EH (cell line): ENCODE measurements at places on chromosomes 6 and 20.

DNA sequence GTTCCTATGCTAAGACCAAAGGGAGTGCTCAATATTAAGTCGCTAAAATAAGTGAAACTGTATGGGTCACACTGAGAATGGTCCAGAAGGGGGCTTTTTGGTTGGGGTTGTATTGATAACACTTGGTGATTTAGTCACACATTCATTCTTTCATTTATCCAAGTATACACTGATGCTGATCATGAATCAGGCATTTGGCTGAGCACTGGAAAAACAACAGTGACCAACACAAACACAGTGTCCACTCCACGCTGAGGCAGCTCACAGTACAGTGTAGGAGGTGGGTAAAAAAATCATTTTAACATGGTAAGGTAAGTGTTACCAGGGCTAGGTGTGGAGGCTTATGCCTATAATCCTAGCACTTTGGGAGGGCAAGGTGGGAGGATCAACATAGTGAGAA, 9.2 kb upstream of the FAM83C start:
- DNase-seq = no peak

GRCh38 chr20:17870086-17870740, 98.4 kb downstream of the SNX5 start:
- DNase-seq = peak; percentile 47

DNA sequence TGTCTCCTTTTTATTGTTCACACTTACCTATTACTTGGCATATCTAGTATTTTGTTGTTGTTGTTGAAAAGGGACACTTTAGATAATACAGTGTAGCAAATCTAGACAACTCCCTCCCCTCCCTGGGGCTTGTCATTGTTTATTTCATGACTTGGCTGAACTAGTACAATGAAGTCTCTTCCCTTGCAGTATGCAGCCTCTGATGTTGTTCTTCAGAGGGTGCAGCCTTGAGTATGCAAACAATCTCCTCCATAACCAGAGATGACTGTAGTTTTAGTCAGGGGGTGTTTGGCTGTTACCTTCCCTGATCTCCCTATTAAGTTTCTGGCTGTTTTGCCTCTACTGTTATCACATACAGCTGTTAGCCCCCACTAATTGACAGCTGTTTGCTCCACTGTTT, 315.4 kb upstream of the RUNX2 start:
- no peak for DNase-seq

DNA sequence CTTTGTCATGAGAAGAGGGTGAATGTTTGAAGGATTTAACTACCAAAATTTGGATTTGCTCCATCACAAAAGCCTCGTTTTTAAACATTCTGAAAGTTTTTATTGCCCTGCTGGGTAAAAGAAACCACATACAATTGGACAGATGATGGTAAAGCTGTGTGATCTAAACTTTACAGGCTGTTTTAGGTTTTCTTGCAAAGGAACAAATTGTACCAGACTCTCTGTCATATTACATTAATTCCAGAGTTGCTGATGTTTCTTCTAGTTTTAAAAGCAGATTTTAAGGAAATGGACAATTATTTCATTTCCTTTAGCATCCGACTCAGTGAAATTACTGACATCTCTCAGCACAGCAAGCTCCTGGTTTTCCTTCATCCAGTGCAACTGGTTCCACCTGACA, 53.2 kb downstream of the CRYBG1 start:
- no peak for DNase-seq

DNA sequence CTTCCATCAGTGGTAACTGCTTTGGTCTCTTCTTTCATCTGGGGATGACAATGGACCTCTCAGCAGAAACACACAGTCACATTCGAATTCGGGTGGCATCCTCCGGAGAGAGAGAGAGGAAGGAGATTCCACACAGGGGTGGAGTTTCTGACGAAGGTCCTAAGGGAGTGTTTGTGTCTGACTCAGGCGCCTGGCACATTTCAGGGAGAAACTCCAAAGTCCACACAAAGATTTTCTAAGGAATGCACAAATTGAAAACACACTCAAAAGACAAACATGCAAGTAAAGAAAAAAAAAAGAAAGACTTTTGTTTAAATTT, 6.1 kb downstream of the EDN1 start:
- peak; percentile 95 for DNase-seq

DNA sequence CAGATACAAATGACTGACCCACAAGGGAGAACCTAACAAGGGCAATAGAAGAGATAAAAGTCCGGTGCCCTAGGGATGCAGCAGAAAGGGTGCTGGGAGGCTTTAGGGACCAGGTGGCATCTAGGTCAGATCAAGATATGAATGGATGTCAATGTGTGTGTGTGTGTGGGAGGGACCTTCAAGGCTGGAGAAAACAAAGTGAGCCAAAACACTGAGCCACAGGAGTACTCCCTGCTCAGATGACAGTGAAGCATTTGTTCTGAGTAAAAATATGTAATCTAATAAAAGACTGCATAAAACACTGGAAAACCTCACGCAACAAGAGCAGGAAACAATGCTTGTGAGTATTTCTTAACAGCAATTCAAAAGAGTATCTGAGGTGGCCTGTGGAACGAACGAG, 28.2 kb downstream of the ZNF337 start:
- DNase-seq = no peak

GRCh38 chr6:89297695-89298351, 17.3 kb downstream of the GABRR2 start:
- peak; percentile 93 for DNase-seq

DNA sequence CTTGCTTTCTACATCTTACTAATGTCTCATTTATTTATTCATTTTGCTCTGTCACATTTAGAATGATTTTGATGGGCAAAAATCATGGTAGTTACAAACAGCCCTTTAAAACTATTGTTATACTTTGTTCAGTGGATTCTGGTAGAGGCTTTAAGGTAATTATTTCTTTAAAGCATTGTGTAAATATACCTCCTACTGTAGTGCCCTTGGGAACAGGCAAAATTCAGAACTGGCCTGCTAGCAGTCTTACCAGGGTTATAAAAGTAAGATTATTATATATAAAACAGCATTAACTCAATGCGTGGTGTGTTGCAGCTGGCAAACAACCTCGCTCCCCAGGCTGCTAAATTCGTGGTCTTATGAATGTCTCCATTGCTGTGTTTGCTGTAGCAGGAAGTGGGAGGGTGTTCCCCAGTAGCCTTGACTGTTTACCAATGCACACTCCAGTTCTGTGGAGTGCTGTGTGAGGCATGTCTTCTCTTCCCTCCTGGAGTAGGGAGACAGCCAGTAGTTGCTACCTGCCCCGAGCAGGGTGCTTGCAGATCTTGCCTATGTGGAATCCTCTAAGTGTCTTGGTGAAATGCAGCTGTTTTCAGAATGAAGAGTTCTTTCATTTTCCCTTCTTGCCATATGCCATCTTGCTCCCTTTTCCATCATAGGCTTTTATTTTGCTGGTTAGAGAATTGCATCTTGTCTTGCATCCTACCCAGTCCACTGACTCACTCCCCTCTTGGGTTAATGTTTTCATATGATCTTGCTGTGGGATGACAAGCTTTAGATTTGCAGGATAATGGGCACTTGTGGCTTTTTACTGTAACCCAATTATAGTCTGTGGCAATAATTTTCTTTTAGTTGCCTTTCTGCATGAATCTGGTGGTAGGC, 45.3 kb downstream of the IGF2R start:
- DNase-seq = peak; percentile 44

GRCh38 chr6:26420688-26421171, 18.7 kb downstream of the BTN3A1 start:
- peak; percentile 51 for DNase-seq

DNA sequence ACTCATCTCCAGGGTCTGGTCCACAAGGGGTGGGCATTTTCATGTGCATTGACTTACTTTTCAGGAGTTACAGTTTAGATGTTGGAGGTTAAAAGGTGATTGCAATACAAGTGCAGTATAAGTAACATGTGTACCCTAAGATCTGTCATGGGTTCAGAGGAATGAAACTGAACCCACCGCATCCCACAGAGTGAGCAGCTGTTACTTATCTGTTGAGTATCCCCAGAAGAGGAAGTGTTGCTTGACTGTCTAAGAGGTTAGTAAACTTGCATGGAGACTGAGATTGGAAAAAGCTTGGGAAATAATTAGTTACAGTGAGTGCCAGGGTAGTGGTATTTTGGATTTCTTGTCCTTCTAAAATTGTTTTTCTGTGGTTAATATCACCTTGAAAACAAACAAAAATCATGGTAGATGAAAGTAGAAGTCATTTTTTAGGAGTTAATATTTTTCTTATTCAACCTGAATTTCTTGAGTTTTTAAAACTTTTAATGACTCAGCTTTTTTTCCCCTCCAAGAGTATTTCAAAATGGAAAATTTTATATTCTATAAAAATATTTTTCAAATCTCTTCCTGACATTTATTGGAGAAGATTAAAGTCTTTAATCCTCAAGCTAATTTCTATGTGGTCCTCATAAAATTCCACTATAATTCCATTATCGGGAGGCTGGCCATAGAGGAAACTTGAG, 306.1 kb downstream of the ZNF217 start:
- DNase-seq = no peak

DNA sequence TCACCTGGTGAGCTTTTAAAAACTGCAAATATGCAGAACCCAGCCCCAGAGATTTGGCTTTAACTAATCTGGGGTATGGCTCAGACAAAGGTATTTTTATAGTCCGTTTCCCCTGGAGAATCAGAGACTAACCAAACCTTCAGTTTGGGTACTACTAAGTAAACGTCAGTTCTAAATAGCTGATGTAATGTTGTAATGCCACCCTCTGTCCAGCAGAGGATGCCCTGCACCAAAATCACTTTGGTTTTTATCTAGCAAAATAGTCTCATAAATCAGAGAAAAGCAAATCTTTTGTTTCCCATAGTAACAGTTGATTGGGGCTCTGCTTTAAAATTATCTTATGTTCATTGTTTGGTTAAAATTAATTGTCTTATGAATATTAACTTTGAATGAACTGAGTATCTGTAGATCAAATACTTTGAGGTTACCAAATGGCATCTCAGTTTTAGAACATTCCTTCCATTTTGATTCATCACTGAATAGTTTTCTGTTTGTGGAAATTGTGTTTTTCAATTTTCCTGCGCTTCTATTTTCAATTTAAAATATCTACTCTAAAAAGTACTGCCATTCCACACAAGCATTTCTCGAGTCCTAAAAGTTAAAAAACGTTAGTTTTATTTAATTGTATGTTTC, 278.3 kb upstream of the PLCB4 start:
- DNase-seq = peak; percentile 64

- DNase-seq = no peak
Measured at GRCh38 chr6:52409499-52409898, 10.6 kb upstream of the EFHC1 start.

DNA sequence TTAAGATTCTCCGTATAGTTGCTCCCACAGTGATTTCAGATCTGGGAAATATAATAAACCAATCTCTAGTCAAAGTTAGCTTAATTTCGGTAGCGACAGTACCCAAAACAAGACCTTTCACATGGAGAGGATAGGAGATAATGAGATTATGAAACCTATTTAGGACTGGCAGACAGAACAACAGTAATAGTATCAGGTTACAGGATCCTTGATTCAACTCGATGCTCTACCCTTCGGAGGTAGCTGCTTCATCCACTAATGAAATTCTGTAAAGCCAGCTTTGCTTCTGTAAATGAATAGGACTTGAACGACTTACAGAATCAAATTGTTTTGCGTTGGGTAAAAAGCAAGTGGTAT, 534 bp upstream of the AKIRIN2 start:
- peak; percentile 70 for DNase-seq

GRCh38 chr20:53352727-53353440, 240.8 kb downstream of the ZNF217 start:
- peak; percentile 12 for DNase-seq

GRCh38 chr20:18287546-18287914, 797 bp upstream of the ZNF133 start:
- DNase-seq = no peak

DNA sequence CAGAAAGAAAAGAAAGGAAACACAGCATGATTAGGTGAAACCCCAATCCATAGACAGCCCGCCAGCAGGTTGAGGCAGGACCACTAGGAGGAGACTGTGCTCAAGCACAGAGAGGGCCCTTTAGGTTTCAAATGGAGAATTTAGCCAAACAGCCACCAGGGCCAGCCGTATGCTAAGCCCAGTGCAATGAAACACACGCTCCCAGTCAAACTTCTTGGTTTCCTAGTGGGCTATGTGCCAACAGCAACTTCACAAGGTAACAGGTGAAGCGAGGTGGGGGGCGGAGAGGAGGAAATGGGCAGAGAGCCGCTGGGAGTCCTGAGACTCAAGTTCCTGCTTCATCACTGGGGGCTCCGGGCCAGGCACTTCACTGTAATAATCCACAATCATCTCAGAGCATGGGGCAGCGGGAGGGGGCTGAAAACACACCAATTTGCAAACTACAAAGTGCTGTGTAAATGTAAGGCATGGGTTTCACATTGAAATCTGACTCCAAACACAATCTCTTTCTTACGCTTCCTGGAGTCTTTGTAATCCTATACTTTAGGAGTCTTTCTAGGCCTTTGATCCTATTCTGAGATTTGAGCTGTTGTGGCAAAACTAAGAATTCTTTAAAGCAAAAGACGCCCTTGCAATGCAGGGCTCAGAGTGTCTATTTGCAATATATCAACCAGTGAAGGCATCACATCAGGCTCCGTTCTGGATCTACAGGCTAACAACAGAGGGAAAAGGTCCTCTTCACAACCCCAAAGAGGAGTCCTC, 117.3 kb downstream of the OPRM1 start:
- DNase-seq = peak; percentile 50

DNA sequence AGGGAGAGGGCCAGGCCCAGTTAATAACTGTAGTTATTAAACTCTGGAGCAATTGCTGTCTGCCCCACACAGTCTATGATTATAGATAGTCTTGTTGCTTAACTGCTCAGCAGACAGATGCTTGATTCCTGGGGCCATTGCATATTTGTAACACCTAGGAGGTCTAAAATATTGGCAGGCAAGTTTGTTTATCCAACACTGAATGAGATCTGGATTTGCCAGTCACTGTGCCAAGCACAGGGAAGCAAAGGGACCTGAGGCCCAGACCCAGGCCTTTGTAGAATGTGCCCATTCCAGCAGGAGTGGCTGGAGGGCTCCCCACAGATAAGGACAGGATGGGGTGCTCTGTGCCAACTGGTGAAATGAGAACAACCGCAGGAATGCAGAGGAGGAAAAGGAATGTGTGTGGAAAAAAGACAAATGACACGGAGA, 17.6 kb upstream of the ENTPD6 start:
- DNase-seq = peak; percentile 11

DNA sequence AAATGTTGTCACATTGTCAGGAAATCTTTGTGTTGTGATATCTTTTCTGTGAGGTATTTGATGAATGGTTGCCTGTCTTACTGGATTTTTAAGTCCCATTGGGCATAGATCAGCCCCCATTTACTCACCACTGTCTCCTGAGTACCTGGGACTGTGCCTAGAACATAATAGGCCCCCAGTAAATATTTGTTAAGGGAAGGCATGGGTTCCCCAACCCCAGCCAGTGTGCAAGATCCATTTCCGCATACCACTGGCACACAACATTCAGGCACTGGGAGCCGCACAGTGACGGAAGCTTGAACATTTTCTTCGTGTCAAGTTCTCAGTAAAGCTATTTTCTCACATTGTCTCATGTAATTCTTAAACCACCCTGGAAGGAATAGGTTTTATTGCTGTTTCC, 72.2 kb downstream of the UNC5CL start:
- DNase-seq = no peak
